COLO829 (cell line): ENCODE measurements at places on chromosomes 5 and 9.
A peak's percentile ranks its signal among the peaks of the same experiment; 100 is the strongest.

- no peak for DNase-seq
Measured at GRCh38 chr5:42143361-42143760, 218.3 kb downstream of the FBXO4 start.

DNA sequence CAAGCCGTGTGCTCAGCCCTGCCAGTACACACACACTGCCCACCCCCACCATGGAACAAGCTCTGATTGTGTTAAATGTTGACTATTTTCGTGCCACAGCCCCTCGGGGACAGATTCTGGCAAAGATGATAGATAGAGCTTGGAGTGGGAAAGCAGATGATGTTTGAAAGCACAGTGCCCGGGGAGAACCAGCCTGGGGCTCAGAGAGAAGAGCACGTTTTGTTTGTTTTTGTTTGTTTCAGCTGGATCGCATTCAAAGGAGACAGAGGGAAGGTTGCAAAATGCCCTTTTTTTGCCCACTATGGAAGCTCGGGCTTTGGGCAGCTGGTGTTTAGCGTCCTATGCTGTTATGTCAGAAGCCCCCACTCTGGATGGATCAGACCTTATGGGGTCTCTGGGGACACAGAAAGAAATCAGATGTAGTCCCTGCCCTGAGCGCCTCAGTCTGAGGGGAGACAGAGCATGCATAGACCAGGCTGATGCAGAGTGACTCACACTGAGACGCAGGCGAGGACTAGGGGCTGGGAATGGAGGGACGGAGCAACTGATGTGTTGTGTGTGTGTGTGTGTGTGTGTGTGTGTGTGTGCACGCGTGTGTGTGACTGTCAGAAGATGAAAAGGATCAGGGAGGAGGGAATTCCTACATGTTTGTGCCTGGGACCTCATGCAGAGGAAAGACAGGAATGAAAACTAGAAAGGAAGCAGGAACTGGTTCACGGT, 229.7 kb downstream of the MELK start:
- peak; percentile 51 for DNase-seq

DNA sequence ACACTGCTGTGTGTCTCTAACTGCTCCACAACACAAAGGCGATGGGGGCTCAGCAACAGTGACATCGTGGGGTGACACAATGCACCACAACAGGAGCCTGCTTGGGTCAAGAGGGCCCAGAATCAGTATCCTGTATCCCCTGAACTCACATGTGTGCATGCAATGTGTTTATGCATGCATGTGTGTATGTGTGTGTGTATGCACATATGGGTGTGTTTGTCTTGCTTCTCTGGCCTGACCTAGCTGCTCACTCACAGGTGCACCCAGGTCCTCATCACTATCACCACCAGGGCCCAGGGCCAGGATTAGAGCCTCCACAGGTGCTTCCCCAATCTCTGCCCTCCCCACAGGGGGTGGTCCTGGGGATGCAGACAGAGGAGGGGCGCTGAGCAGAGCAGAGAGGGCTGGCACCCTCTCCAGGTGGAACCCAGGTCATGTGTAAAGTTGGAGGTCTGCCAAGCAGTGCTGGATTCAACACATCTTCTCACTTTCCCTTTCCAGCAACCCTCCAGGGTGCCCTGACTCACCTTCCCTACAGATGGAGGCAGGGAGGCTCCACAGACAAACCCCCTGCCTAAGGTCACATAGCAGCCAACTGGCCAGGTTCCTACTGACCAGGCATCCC, 18.1 kb upstream of the ZNF484 start:
- no peak for DNase-seq

- no peak for DNase-seq
Measured at GRCh38 chr5:39532511-39532910, 107.7 kb upstream of the DAB2 start.

DNA sequence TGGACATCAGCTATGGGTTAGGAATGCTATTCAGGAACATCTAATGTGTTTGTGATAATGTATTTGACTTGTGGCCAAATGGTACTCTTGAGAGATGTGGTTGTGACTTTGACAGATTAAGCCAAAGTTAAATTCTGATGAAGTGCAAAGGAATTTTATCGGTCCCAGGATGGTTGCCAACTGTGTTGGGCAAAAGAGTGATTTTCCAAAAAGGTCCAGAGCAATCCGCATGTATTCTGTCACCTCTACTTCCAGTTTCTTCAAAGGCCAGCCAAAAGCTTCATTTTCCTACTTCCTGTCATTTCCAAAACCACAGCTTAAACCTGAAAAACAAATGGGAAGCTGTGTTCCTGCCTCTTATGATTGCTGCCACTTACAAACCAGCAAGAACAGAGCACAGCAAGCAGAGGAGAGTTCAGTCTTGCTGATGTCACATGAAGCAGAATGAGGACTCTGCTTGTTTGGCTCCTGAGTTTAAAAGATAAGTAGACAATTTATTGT, 59.8 kb downstream of the MARCHF3 start:
- peak; percentile 2 for DNase-seq

- DNase-seq = no peak
Measured at GRCh38 chr5:16913187-16914107, 22.6 kb downstream of the MYO10 start.
